ENCODE measurements at places on chromosomes 1 and 21.

- DNase-seq = no peak
Measured at GRCh38 chr1:244296447-244296846, 155.3 kb downstream of the ADSS2 start.

DNA sequence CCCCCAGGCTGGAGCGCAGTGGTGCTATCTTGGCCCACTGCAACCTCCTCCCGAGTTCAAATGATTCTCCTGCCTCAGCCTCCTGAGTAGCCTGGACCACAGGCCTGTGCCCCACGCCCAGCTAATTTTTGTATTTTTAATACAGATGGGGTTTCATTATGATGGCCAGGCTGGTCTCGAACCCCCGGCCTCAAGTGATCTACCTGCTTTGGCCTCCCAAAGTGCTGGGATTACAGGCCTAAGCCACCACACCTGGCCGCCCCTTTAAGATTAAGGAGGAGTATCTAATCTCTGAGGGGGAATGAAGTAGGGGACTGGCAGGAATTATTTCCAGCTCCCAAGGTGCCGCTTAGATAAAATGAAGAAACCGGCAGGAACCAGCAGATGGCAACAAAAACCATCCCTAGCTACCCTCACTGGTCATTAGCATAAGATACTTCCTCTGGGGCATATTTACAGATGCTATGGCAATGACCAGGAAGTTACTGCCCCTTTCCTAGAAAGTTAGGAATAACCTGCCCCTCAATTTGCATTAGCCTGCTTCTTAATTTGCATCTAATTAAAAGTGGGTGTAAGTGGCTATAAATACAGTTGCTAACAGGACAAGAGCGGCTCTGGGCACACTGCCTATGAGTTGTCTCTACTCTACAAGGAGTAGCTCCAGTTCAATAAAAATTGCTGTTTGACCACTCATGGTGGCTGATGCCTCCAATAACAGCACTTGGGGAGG is 7.1 kb upstream of the NSUN4 start:
- DNase-seq = peak; percentile 6

DNA sequence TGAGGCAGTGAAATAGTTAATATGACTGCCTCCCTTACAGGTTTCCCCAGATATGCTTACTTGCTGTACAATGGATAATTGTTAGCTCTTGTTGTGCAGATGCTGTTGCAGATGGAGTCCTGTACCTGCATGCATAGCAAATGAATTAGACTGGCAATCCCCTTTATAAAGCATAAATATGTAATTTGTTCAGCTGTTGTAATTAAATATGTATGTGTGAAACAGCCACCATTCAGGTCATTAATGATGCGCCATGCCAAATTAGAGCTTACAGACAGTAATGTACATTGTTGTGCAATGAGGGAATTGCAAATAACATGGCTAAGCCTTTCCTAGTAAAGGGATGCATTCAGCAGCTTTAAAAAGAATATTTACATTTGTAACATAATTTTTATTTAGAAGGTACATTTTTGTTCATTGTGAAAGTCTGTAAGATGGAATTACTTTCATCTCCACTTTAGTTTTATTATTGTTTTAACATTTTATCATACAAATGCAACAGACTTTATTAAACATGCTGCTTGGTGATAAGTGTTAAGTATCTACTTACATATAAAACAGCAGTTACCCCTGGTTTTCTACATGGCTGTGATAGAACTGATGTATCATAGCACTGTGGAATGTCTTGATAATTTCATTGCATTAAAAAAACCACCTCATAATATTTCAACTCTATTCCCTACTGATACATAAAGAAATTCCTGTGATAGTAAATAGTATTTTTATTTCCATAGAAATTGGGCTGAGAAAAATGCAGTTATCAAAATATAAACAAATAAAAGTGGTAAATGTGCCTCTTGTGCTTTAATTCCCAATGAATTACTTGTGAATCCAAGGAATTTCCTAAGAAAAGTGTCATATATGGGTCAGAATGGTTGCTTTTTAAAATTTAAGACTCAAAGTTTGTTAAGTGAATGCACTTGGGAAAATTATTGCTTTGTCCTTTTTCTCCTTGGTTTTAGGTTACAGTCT is 99.0 kb downstream of the NFIA start:
- no peak for DNase-seq

DNA sequence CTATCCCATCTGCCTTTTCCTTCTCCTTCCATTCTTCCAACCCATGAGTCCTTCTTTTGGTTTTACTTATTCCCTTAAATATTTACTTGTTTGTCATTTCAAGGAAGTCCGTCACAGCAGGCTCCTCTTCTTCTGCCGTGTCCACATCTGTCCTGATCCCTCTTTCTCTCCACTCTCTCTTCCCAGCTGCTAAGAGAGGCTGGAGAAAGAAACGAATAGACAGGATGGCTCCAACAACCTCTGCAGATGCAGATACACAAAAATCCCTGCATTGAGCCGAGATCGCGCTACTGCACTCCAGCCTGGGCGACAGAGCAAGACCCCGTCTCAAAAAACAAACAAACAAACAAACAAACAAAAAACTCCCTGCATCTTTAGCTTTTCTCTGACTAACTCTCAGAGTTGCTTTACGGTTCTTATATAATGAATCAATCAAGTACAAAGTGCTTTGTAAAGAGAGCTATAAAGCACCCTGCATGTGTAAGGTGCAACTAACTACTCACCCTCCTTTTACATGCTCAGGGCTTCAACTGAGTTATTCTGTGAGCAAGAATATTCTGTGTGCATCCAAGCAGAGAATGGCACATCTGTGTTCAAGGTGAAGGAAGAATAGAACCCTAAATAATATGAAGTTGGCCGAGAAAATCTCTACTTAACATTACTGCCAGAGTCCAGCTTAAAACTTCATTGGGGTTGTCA is 3.8 kb upstream of the SAMD13 start:
- DNase-seq = no peak

DNA sequence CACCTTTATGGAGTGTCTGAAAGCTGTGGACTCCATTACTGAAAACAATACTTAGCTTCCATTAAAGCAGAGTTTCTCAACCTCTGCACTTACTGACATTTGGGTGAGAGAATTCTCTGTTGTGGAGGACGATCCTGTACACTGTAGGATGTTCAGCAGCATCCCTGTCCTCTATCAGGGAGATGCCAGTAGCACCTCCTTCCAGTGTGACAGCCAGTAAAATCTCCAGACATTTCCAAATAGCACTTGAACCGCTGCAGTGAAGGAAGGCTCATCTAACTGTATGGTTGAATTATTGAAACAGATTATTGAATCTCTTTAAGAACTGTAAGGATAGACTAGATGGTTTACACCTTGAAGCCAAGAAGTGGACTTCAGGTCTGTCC is 3.1 kb downstream of the PRDM2 start:
- DNase-seq = no peak

DNA sequence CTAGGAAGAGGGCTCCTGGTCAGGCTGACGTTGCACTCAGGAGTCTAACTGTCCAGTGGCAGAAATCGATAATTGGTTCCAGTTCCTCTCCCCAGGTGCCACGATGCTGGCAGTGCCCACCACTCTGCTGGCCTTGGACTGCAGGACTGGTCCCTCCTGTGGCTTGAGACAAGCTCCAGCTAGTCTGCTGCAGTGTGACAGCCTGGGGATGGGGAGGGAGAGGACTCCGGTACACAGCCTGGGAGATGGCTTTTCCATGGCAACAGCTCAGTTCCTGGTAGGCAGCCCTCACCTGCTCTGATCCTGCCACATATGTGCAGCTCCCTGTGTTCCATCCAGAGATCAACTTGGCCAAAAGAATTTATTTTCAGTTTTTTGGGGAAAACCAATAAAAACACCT is 239.3 kb downstream of the KCNJ6 start:
- DNase-seq = no peak

GRCh38 chr1:182185136-182185535 is 123.6 kb upstream of the ZNF648 start:
- DNase-seq = no peak

- peak; percentile 38 for DNase-seq
Measured at GRCh38 chr1:1782399-1783221, 4.3 kb upstream of the NADK start.

DNA sequence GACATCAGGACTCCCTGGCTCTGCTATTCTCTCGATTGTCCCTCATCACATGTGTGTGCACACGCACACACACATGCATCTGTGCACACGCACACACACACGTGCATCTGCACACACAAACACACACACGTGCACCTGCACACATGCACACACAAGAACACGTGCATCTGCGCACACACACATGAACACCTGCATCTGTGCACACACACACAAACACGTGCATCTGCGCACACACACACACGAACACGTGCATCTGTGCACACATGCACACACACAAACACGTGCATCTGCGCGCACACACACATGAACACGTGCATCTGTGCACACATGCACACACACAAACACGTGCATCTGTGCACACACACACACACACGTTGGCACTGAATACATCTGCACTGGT is 14.7 kb downstream of the S100A7A start:
- DNase-seq = no peak

DNA sequence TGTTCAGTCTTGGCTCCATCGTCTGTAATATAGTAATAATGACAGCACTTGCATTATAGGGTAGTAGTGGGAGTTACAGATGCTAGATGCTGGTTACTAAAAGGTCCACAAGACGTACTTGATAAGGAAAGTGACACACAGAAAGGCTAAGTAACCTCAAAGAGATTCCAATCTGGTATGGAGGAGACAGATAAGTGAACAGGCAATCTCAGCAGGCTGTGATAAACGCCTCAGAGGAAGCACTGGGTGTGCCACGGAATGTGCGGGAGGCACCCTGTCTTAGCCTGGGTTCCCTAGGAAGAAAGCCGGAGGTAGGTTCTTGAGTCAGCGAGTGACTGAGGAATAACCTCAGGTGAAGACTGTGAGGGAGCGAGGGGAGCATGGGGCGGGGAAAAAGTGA is 4.6 kb upstream of the CTPS1 start:
- DNase-seq = no peak

- DNase-seq = no peak
Measured at GRCh38 chr1:178155481-178156255, 61.8 kb downstream of the RASAL2 start.

- DNase-seq = no peak
Measured at GRCh38 chr21:42755766-42756579, 102.6 kb downstream of the PDE9A start.

GRCh38 chr1:82064691-82065090 is 264.0 kb downstream of the ADGRL2 start:
- no peak for DNase-seq

- no peak for DNase-seq
Measured at GRCh38 chr1:156591181-156591431, 470 bp upstream of the NAXE start.

GRCh38 chr1:22163564-22163963 is 20.7 kb upstream of the WNT4 start:
- DNase-seq = no peak

- peak; percentile 10 for DNase-seq
Measured at GRCh38 chr1:38489844-38490270, 369.7 kb downstream of the RRAGC start.

DNA sequence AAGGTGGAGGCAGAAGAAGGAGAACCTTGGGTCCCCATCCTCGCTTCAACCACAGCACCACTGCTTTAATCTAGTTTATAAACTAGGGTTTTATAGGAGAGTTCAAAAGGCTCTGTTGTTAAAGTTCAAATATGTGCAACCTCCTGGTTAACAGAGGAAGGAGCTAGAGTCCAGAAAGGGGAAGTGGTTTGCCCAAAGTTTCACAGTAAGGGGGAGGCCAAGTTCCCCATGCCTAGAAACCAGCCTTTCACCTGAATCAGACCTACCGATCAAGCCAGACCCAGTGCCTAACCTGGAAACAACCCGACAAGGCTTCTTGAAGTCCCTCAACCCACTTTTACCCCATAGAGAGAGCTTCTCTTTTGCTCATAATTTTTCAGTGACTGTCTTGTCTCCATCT is 106.5 kb downstream of the PLPP3 start:
- no peak for DNase-seq

GRCh38 chr1:108316545-108316944 is 72.7 kb upstream of the NBPF4 start:
- DNase-seq = no peak

DNA sequence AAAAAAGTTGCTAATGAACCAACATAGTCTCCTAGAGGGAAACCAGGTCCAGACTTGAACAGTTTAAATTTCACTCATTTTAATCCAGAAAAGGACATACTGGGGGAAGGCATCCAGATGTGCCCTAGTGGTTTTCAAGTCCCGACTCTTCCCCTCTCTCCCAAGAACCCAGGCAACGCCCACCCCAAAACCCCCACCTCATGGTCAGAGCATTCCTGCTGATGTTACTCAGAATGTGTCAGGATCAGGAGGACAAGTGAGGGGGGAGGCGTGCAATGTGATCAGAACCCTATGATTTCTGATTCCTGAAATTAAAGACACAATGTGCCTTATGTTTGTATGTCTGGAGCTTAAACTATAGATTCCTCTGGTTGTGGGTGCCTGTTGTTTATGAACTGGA is 1.6 kb upstream of the CTSK start:
- DNase-seq = no peak

DNA sequence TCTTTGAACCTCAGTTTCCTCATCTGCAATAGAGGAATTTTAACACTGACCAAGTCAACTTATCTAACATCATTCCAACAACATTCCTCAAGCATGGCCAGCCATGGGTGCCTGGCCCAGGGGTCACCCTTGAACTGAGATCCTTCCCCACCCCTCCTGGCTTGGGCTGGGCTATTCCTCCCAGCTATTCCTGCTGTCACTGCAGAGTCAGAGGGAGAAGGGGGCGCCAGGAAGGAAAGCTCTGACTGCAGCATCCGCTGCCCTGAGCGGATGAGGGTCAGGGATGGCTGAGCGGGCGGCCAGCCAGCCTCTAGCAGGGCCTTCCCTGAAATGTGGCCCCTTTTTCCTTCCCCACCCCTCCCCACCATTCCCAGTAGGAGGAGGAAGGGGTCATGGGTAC is 3.1 kb downstream of the TINAGL1 start:
- no peak for DNase-seq

DNA sequence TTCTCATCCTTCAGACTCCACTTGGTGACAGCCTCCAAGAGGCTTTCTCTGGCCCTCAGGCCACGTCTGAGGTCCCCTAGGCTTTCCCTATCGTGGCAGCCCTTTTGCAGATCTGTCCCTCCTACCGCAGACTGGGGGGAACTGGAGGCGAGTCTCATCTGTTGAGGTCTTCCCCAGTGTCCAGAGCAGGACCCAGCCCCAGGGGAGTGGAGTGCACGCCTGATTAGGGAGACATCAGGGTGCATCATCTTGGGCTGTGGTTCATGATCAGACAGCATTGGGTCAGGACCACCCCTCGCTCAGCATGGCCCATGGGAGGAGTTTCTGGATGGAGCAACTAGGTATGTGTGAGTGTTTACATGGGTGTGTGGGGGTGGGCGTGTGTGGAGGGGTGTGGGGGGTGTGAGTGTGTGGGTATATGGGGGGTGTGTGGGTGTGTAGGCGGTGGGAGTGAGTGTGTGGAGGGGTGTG is 8.5 kb upstream of the MATN1 start:
- DNase-seq = no peak

GRCh38 chr1:18041102-18041501 is 66.5 kb upstream of the IGSF21 start:
- no peak for DNase-seq

- DNase-seq = no peak
Measured at GRCh38 chr1:3677484-3677883, 25.2 kb downstream of the TP73 start.

Measured in SHP77 (cell line).